Activated naive CD4-positive, alpha-beta T cell treated with anti-CD3 and anti-CD28 coated beads for 36 hours (primary cell): ENCODE measurements at places on chromosomes 13 and 19. TPM values are rescaled to one million over a fixed set of nuclear protein-coding genes. Genes with fewer than 3 reads are reported as not detected.

MRPL34 gene
- total RNA-seq, result 92.2 TPM

- DNase-seq, result no peak
Observed at GRCh38 chr19:2113439-2114211, 16.9 kb downstream of the IZUMO4 start.

GRCh38 chr13:28704919-28705318, 13.9 kb downstream of the SLC46A3 start:
- no peak for DNase-seq

- no peak for DNase-seq
Observed at GRCh38 chr13:67118277-67118676, 111.9 kb downstream of the PCDH9 start.

DNA sequence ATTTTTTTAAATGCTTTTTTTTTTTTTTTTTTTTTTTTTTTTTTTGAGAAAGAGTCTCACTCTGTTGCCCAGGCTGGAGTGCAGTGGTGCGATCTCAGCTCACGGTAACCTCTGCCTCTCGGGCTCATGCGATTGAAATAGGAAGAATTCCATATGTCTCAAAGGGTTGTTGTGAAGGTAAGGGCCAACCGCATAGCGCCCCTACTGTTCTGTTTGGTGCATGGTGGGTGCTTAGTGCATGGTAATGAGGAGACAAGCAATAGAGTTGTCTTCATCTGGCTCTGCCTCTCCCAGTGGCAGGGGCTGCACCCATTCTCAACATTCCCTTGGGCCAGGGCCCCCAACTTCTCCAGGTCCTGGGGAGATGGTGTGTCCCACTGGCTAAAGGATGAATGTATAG, 68.7 kb downstream of the RASL11A start:
- peak; percentile 65 for DNase-seq

- peak; percentile 36 for DNase-seq
Observed at GRCh38 chr19:35975608-35976214, 19.3 kb upstream of the SDHAF1 start.

DNA sequence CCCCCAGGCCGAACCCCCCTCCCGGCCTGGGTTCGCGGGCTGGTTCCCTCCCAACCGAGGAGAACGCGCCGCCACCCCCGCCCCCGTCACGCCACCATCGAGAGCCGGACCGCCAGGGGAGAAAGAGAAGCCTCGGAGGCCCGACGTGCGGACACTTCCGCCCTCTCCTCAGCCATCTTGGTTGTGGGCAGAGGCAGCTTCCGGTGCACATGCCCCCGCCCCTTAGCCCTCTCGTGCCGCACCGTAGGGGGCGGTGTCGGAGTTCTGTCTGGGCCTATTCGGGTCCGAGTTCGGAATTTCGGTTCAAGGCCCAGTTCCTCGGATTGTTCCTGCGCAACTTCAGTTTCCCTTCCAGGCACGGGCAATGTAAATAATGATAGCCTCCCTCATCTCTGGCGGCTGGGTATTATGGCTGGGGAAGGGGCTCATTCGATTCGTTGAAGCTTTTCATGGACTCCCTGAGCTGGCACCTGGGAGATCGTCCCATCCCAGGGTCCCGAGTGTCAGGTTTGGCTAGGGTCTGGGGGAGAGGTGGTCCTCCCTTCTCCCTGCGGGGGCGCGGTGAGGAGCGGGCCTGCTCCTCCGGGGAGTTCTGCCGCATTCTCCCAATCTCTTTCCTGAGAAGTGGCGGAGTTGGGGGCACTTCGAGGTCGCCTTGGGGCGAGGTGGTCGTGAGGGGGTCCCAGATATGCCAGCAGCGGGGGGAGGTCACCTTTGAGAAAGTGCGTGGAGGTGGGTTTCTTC, at the start of the genes IER2 and STX10:
Gene IER2 (plus strand): TSS at position 225 of the 744 bp plus-strand sequence. CDS start 2,776 bp downstream, outside the sequence.
Gene STX10 (minus strand): TSS at position 189 of the 744 bp plus-strand sequence. CDS start 202 bp downstream, outside the sequence.
- peak; percentile 96 for DNase-seq

DNA sequence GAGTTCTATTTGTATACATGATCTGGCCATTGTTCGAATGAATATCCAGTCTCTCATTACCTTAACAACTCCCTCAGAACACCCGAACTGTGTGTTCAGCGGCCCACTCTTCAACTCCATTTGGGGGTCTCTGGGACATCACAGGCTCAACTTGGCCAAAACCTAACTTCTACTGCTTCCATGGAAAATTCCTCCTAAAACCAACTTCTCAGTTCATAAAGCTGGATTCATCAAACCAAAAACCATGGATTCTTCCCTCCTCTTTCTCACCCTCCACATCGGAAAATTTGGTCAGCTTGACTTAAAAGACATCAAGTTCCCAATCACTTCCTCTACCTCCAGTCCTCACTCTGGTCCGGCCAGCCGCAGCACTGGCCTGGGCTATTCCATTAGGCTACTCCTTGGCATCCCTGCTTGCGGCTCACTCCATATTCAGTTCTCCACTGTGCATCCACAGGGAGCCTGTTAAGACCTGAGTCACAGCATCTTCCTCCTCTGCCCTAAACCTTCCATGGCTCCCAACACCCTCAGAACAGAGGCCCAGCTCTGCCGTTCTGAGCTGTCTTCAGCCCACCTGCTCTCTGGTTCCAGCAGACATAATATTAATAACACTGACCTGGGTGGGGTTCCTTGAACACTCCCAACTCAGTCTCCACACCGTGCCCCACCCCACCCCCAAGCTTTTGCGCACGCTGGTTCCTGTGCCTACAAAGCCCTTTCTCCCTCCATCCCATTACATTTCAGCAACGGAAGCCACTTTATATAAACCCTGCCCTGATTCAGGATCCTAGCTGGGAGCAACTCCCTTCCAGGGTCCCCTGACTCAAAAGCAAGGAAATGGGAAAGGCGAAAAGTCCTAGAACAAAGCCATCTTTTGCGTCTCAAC, 1.1 kb downstream of the ZNF792 start:
- peak; percentile 33 for DNase-seq

- DNase-seq, result no peak
Observed at GRCh38 chr13:104466016-104466415, 1399.8 kb upstream of the SLC10A2 start.

DNA sequence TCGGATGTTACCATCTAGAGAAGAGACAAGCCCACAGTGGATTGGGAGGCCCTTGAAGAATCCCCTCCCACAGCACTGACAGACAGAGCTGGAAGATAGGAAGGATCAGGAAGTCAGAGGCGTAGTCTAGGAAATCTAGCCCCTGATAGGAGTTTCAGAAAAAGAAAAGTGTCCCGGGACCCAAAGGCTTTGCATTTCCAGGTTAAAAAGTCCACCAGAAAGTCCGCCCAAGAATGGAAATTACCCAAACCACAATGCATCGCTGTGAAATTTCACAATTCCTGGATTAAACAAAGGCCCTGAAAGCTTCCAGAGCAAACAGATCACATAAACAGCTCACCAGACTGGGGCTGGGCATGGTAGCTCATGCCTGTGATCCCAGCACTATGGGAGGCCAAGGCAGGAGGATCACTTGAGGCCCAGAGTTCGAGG, 146.9 kb downstream of the KDM4B start:
- DNase-seq, result no peak

DNA sequence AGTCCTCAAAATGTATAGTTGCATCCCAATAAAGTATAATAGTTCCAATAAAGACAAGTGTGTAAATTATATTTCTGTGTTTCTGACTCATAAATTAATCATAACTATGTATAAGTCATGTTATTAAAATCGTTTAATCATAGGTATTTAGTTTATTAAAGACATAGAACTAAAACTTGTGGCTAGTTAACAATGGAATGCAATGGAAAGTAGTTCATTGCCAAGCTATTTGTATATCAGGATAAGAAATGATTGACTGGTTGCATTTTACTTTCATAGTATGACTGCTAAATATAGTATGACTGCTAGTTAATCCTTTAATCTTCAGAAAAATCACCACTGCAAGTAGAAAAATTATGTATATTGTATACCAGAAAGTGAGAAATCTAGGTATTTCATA, 16.9 kb downstream of the COG3 start:
- DNase-seq, result no peak

DNA sequence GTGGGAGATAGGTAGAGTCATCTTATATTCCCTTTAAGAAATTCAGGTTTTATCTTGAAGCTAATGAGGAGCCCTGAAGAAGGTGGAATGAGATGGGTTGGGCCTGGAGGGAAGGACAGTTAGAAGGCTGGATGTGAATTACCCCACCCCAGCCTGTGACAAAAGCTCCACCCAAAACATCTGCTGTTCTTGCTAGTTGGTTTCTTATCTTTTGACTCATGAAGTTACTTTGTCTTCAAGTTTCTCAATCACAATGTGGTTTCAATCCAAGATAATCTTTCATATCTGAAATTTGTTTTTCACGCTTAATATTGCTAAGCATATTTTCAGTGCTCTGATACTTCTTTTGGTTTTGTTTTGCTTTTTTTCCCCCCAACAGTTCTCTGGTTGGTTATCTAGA, 38.3 kb upstream of the HMGB1 start:
- peak; percentile 12 for DNase-seq

ZNF283 gene
- total RNA-seq, result 7.7 TPM

MZT1 gene
- 32.9 TPM for total RNA-seq

DNA sequence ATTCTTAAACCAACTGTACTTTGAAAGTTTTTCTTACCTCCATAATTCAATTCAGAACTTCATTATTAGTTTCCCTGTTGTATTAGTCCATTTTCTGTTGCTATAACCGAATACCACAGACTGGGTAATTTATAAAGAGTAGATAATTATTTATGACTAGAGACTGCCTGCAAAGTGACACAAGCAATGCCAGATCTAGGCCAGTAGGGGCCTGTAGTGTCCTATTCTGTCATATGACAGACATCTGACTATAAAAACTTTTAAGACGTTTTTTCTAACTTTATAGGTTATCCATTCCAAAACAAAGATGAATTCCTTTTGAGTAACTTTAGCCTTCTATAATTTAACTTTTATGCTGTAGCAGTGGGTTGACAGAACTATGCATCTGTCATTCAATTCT, 2783.8 kb downstream of the PCDH9 start:
- no peak for DNase-seq

GRCh38 chr13:28356561-28357021, 138.3 kb downstream of the FLT1 start:
- DNase-seq, result no peak

PLPP2 gene
- total RNA-seq, result 0.25 TPM

DNA sequence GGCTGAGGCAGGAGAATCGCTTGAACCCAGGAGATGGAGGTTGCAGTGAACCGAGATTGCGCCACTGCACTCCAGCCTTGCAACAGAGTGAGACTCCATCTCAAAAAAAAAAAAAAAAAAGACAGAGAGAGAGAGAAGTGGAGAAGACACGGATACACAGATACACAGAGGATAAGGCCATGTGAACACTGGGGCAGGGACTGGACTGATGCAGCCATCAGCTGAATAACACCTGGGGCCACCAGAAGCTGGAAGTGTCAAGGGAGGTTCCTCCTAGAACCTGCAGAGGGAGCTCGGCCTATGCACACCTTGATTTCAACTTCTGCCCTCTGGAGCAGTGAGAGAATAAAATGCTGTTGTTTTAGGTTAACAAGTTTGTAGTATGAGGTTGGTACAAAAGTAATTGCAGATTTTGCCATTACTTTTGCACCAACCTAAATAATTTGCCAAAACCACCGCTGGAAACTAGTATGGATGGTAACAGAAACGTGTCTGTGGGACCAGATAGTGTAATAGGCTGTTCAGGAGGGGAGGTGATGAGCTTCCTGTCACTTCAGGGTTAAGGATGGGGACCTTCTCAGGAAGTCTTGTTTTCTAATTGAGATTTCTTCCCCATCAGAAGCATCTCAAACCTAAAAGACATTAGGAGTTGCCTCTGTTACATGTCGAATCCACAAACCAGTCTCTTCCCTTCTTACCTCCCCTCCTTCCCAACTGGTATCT, 36.4 kb upstream of the IGSF23 start:
- DNase-seq, result peak; percentile 62

GRCh38 chr19:5651361-5651760, 28.5 kb downstream of the SAFB start:
- no peak for DNase-seq

OR7D2 gene
- 0.14 TPM for total RNA-seq

GRCh38 chr13:66180836-66181235, 1049.3 kb downstream of the PCDH9 start:
- DNase-seq, result no peak

DNA sequence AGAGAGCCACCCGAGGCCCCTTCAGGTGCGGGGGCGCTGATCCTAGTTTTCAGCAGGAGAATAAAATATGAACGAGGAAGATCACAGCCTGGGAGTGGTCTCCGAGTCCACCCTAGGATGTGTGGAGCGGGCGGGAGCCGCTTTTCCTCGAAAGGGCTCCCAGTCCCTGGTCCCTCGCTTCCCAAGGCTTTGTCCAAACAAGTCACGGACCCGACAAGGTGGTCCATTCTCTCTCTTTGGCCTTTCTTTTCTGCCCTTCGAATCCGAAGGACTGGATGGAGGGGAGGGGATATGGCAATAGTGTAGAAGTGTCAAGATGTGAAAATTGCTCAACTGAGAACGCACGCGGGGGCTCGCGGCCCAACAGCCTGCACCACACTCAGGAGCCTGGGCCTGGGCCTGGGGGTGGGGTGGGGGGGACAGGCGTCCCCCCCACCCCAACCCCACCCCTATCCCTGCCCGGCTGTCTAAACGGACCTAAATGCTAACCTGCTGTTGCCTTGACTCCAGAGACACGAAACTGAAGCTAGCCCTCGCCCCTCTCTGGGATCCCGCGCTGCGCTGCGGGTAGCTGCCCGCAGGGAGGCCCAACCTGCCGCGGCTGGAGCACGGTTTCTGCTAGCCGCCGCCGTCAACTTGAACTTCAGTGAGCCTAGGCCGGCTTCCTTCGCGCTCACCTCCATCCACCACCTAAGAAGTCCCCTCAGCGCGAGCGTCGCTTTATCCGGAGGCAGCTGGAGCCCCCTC, 7.1 kb downstream of the ZIC2 start:
- no peak for DNase-seq

DNA sequence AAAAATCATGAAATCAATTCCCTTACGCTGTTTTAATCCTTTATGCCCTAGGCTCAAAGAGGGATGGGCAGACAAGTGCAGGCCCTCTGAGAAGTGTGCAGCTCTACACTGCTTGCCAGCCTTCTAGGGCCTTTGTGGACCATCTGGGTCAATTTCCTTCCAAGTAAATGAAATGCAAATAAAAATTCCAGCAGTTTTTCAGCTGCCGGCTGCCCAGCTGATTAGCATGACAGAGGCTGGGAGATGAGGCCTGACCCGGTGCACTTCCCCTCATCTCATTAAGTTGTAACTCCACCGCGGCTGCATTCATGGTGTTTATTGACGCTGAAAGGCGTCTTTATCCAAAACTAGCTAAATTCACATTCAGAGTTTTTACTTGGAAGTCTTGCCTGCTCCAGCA, 47.5 kb upstream of the GSX1 start:
- no peak for DNase-seq

GRCh38 chr19:42196011-42197001, 21.2 kb downstream of the DEDD2 start:
- no peak for DNase-seq

GRCh38 chr19:18435842-18436670, 1.9 kb downstream of the ISYNA1 start:
- DNase-seq, result no peak

LAIR1 gene
- total RNA-seq, result 5.2 TPM

- DNase-seq, result no peak
Observed at GRCh38 chr19:55550321-55550650, 4.9 kb upstream of the SBK3 start.
